AG04450 (cell line): ENCODE measurements at places on chromosomes 5 and 9.

DNA sequence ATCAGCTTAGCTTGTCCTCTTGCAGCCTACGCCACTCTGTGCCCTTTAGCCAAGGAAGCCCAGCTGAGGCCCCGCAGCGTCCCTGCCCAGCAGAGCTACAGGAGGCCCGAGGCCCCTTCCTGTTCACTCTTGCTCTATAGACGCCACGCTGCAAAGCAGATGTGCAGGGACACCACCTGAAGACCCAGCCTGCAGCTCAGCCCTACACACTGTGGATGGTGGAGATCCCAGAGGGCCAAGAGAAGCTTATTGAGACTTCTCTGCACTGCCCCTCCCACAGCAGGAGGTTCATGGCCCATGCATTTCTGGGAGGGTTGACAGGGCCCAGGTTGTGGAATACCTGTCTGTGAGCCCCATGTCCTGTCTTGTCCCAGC lies 33.6 kb downstream of the IRF1 start:
- no peak for DNase-seq

DNA sequence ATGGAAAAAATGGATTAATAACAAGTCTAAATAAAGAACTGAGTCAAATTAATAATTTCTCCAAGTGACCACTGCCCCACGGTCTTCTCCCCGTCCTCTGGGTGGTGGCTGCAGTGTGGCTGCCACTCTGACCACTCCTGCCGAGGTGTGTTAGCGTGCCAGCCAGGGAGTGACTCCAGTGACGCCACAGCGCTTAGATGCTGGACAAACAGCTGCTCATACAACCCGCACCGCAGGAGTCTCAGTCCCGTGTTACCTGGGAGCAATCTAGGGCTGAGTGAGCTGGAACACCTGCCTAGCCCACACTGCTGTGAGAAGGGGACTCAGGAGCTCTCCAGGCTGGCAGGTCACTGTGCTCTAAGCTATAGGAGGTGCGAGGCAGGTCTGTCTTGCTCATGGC lies 10.2 kb downstream of the MAPK9 start:
- DNase-seq: no peak

GRCh38 chr9:92171822-92172221 lies 56.6 kb upstream of the SPTLC1 start:
- DNase-seq: no peak

- DNase-seq: no peak
Observed at GRCh38 chr9:16044579-16044881, 491.7 kb downstream of the CCDC171 start.

DNA sequence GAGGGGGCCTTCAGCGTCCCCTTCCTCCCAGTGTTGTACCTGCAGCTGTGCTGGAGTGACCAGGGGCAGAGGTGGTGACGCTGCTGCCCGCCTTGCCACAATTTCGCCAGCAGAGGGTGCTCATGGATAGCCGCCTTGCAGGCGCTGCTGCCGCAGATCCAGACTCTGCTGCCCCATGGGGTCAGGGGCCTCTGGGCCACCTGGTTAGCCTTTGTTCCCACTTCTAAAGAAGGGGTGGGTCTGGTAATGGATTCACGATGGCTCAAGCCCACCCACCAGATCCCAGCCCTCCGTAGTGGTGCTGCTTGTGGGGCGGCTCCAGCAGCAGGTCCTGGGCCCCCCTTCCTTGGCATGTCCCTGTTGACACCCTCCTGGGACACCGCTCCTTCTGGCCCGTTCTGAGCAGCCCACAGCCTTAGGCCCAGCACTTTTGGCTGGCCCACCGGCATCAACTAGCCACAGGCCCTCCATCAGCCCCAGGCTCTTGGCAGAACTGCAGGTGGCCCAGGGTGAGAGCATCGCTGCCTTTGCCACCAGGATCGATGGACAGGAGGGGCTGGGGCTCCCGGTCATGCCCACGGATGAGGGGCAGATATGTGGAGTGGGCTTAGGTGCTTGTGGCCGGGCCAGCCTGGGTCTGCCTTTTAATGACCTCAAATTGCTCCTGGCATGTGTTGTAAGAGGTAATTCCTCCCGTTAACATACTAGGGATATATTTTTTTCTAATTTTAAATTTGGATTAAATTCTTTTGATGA lies 57.2 kb downstream of the COL5A1 start:
- DNase-seq: no peak

GRCh38 chr9:99366621-99367020 lies 144.5 kb downstream of the SEC61B start:
- no peak for DNase-seq

DNA sequence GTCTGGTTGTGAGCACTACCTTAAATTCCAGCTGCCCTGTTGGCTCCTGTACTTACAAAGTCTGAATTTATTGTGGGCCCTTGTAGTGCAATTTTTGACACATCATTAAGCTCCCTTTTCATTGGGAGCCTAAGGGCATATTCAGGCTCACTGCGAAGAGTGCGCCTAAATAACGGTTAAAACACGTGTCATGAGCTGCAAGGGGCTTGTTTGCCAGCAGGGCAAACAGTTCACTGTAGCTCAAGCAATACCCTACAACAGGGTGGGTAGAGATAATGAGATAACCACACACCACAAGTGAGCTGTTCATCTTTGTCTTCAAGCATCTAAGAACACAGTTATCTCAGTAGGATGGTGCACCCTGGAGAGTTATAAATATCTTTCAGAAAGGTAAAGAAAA lies 214.2 kb downstream of the SLF1 start:
- DNase-seq: no peak

- DNase-seq: no peak
Observed at GRCh38 chr5:171419688-171420430, 412 bp downstream of the FGF18 start.

GRCh38 chr5:62299101-62299500 lies 6.9 kb upstream of the KIF2A start:
- DNase-seq: no peak

GRCh38 chr5:26148569-26149107 lies 889.7 kb downstream of the CDH9 start:
- no peak for DNase-seq

DNA sequence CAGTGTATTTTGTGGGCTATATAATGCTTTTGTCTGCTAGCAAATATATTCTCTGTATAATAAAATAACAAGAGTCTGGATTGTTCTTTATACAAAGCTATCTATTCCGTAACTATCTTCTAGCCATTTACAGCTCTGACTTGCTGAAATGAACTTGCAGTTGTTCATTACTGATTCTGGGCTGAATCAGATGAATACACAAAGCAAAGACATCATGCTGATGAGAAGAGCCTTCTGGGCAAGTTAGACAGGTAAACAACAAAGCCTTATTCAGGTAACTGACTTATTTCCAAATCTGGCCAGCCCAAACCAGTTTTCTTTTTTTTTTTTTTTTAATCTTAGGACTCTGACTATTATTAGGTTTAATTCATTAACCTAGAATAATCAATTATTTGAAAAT lies 255.5 kb downstream of the KIAA0825 start:
- no peak for DNase-seq

GRCh38 chr5:540071-540905 lies 16.0 kb upstream of the SLC9A3 start:
- DNase-seq: no peak

DNA sequence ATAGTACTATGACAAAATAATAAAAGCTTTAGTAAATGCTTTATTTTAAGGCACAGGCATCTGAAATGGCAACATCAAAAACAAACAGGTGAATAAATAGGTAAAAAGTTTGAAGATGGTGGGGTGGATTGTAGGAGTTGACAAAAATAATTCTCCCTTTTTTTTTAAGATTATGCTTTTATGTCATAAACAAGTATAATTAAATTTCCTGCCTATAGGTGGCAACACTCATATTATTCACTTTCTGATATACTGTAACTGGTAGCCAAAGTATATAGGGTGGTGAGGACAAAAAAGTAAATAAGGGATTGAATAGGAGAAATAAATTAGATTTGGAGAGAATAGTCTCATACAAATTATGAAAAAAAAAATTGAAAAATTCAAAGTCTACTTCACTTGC lies 120.0 kb upstream of the ACOT12 start:
- DNase-seq: no peak

DNA sequence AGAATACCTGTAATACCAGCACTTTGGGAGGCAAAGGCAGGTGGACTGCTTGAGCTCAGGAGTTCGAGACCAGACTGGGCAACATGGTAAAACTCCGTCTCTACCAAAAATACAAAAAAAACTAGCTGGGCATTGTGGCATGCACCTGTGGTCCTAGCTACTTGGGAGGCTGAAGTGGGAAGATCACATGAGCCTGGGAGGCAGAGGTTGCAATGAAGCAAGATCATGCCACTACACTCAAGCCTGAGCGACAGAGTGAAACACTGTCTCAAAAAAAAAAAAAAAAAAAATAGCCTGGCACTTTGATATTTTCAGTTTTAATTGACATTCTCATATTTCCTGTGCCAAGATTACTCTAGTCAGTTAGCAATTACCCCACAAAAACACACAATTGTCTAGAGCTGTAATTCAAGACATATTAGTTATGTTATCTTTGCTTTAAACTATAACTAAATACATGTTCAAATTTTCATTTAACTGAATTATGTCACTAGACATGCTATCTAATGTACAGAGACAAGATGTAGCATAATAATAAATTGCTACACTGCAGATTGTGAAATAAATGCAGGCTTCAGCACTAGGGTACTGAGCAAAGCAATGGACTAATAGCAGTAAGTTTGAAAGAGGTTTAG lies 378.2 kb upstream of the GRAMD2B start:
- DNase-seq: no peak

DNA sequence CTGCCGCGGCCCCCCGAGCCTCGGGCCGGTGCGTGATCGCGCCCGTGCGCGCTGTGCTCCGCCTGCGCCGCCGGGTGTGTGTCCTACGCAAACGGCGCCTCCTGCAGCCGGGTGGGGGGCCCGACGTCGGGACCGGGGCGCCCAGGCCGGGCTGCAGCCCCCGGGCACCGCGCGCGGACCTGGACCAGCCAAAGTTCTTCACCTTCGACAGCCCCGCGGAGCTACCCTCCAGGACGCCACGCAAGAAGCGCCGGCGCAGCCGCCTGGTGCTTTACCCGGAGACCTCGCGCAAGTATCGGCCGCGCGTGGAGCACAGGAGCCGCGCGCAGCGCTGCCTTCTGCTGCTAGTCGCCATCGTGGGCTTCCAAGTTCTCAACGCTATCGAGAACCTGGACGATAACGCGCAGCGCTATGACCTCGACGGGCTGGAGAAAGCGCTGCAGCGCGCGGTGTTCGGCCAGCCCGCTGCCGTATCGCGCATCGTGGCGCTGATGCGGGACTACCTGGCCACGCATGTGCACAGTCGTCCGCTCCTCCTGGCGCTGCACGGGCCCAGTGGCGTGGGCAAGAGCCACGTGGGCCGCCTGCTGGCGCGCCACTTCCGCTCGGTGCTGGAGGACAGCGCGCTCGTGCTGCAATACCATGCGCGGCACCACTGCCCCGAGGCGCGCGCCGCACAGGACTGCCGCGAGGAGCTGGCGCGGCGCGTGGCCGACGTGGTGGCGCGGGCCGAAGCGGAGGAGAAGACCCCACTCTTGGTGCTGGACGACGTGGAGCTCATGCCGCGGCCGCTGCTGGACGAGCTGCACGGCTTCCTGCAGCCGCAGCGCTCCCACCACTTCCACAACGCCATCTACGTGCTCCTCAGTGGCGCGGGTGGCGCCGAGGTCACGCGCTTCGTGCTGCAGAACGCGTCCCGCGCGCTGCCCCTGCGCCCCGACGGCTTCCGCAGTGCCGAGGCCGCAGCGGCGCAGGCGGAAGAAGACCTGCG lies 1.5 kb downstream of the TOR4A start:
- no peak for DNase-seq

- peak; percentile 34 for DNase-seq
Observed at GRCh38 chr9:37840560-37841194, 40.1 kb downstream of the DCAF10 start.

GRCh38 chr5:135360278-135361274 lies 38.5 kb downstream of the MACROH2A1 start:
- no peak for DNase-seq

DNA sequence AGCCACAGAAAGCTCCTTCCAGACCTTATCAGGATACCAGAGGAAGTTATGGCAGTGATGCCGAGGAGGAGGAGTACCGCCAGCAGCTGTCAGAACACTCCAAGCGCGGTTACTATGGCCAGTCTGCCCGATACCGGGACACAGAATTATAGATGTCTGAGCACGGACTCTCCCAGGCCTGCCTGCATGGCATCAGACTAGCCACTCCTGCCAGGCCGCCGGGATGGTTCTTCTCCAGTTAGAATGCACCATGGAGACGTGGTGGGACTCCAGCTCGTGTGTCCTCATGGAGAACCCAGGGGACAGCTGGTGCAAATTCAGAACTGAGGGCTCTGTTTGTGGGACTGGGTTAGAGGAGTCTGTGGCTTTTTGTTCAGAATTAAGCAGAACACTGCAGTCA lies 70.8 kb upstream of the ENTREP1 start:
- DNase-seq: no peak

DNA sequence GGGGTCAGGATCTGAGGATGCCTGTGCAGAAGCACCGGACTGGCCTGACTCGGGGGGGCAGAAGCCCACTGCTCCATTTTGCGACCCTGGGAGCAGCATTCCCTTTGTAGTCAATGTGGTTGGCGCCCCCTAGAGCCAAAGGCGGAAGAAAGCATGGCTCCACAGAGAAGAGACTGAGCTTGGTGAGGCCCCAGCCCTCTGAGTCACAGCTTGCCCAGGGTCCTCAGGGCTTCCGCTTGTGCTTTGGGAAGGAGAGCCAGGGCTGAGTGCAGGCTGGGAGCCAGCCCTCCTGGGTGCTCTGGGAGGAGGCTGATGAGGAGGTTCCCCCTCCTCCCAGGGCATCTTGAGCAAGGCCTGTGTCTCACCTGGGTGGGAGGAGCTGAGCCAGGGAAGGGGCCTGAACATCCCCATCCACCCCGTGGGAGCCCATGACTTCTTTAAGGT lies 5.5 kb upstream of the AQP3 start:
- DNase-seq: peak; percentile 46

DNA sequence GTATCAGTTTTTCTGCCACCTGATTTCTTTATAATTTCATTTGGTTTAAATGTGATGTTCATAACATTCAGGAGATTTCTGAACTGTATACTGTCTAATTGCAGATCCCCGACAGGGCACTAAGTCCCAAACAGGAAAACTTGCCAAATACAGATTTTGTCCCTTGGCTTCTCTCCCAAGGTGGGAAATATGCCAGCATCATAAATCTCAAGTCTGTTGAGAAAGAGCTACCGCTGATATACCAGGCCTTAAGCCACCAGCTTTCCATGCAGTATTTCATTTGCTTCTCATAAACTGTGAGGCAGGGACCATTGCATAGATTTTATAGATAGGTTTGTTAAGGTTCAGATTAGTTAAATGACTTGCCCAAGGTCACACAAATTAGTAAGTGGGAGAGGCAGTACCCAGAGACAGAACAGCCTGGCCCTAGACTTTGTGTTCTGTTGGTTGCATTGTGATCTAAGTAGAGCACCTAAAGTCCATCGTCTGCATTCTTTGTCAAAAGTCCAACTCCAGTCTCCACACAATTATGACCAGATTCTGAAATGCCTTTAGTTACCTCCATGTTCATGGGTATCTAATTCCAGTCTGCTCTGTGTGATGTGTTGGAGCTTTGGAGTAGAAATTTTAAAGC lies 16.2 kb downstream of the GPR21 start:
- DNase-seq: no peak
